RPMI8226 (cell line): ENCODE measurements at places on chromosomes 2 and 18.
A peak's percentile ranks its signal among the peaks of the same experiment; 100 is the strongest.

- DNase-seq, result no peak
Observed at GRCh38 chr2:188971432-188971861, 2.7 kb upstream of the COL3A1 start.

DNA sequence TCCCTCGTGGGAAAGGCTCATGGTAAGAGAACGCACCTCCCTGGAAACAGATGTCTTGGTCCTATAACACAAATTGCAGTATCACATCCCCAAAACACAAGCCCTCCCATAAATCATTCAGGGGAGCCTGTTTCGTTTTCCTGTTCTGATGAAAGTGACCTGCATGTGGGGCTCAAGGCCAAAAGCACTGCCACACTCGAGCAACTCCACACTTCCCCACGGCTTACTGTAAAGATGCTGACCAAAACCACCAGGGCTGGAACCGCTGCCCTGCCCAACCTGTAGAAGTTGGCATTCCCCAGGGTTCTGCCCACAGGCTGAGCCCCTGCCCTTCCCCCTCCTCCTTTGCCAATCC, 139.7 kb downstream of the BCL11A start:
- DNase-seq, result peak; percentile 19

GRCh38 chr2:2931318-2932075, 446.1 kb downstream of the EIPR1 start:
- no peak for DNase-seq

DNA sequence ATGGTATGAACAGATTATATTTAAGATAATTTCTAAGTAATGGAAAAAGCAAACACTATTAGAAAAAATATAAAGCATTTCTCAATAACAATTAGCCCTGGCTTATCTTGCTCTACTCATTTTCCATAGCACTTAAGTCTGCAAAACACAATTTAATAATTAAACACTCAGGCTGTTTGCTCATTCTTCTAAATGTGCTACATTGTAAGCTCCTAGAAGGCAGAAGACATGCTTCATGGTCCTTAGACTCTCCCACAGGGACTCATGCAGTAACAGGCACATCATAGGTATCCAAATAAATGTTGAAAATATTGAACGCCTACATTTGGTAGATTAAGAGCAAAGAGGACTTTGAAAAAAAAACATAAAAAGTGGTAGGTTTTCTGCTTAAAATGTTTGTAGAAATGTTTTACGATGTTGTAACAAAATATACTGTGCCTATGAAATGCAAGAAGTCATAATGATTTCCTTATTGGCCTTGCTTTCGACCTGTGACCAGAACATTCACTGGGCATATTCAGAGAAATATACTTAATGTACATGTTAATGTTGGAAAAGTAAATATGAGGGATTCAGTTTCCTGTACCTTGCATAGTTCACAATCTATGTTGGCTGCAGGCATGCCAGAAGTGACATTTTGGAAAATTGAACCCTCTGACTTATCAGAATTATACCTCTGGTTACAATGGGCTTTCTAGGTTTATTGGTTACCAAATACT, 27.2 kb downstream of the G6PC2 start:
- no peak for DNase-seq

GRCh38 chr2:212021947-212022346, 516.7 kb downstream of the ERBB4 start:
- no peak for DNase-seq

- DNase-seq, result no peak
Observed at GRCh38 chr2:40820319-40820718, 368.4 kb upstream of the SLC8A1 start.

DNA sequence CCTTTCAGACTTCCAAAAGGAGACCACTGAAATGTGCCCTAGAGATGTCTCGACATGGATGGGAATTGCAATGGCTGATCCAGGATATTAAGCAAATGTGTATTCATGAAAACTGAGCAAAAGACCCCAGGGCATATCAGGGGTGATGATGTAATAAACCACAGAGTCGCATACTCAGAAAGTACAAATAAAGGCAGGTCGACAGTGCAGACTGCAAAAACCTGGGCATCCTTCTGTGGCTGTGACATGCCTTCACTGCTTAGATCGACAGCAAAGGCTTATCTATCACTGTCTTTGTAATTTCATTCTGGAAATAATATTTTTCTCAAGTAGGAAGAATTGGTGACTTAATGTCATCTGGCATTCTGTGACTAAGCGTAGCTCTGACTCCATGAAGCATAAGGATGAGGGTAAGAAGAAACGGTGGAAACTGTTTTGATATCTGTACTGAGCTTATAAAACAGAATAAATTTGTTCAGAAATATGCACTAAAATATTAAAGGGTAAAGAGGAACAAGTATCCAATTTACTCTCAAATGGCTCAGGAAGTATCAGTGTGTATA, 115.6 kb upstream of the NRP2 start:
- no peak for DNase-seq
